ENCODE measurements at places on chromosomes 6 and 20.

GRCh38 chr6:79421707-79422484 lies 115.3 kb downstream of the LCA5 start:
- DNase-seq: peak; percentile 78

DNA sequence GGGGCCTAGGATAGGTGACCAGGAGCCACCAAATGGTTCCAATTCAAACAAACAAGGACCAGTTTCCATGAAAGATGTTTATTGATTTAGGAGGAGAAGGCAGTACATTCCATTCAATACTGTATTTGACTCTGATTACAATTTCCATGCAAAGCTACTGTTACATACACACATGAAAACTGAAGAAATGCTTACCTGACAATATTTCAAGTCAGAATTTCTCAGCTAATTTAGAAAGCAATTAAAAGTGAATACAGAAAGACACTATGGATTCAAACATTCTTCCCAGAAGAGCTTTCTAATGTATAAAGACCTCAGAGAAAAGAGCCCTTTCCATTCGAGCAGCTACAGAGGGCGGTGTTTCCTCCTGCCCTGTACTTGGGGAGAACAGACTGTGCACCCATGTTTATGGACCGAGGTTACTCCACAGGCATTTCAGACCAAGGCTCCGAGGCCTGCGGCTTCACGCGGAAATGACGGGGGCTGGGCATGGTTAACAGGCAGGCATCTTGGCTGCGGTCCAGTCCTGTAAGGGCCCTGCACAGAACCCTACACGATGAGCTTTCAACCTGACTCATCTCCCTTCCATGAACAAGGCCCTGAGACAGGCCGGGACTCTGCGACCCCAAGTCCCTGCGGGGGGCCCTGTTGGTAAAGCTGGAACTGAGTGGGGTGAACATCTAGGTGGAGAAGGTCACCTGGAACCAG lies 25.7 kb upstream of the TCFL5 start:
- peak; percentile 78 for DNase-seq

GRCh38 chr6:56299916-56300315 lies 52.5 kb upstream of the COL21A1 start:
- DNase-seq: no peak

DNA sequence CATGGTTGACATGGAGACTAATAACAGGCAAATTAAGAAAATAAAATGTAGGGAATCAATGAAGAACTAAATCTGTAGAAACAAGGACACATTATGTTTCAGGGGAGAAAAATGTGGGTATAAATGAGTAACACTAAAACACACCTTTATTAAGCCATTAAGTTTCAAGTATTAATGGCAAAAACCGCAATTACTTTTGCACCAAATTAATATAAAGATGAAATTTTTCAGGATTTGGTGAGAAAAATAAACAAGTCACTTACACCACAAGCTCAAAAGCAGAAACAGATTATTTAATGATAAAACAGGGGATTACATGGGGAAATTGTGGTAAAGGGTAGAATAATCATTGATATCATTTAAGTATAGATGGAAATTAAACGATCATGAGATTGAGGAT lies 793.8 kb upstream of the FLRT3 start:
- no peak for DNase-seq

GRCh38 chr6:45881705-45882467 lies 133.8 kb downstream of the CLIC5 start:
- DNase-seq: no peak

DNA sequence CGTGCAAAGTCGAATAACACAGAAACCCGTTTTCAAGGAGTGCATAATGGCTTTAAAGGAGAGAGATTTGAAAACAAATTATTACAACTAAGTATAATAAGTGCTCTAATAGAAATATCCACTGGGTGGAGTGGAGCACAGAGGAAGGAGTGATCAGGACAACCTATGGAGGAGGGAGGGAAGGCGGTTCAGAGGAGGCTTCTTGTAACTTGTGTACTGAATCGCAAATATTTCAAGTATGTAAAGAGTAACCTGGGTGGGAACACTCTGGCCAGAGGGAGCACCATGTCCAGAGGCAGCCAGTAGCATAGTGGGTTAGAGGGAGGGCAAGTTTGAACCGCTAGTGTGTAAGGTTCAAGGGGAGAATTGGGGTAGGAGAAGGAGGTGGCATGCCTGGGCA lies 21.6 kb upstream of the TNFAIP3 start:
- DNase-seq: no peak

- peak; percentile 21 for DNase-seq
Measured at GRCh38 chr6:113599444-113599843, 257.7 kb upstream of the MARCKS start.

DNA sequence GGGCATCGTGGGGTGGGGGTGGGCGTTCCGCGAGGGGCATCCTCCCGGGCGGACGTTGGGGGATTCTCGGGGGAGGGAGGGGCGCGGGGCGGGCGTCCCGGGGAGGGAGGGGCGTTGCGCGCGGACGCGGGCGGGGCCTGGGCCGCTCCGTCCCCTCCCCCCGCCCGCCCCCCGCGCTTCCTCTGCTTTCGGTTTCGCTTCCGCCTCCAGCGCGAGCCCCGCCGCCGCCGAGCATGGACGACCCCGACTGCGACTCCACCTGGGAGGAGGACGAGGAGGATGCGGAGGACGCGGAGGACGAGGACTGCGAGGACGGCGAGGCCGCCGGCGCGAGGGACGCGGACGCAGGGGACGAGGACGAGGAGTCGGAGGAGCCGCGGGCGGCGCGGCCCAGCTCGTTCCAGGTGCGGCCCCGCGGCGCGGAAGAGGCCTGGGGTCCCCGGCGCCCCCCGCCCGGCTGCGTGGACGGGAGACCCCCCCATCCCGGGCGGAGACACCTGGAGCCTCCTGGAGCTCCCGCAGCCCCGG lies at the start of gene OGFR:
OGFR (plus strand) TSS at position 209 of the 528 bp plus-strand sequence; CDS start at position 234, 25 bp downstream.
- no peak for DNase-seq
